Activated CD4-positive, alpha-beta T cell treated with anti-CD3 and anti-CD28 coated beads for 36 hours (primary cell): ENCODE measurements at places on chromosomes 16 and 17. TPM values are rescaled to one million over a fixed set of nuclear protein-coding genes. Genes with fewer than 3 reads are reported as not detected.

GRCh38 chr17:71870546-71870862 is 250.3 kb upstream of the SOX9 start:
- H3K27ac ChIP-seq: no peak overlapping the region
- no peaks in the 10 kb centered on the region for H3K27me3 ChIP-seq
- DNase-seq: no peak
- no peaks in the 10 kb centered on the region for H3K4me1 ChIP-seq
- H3K4me3 ChIP-seq: no peak overlapping the region

DNA sequence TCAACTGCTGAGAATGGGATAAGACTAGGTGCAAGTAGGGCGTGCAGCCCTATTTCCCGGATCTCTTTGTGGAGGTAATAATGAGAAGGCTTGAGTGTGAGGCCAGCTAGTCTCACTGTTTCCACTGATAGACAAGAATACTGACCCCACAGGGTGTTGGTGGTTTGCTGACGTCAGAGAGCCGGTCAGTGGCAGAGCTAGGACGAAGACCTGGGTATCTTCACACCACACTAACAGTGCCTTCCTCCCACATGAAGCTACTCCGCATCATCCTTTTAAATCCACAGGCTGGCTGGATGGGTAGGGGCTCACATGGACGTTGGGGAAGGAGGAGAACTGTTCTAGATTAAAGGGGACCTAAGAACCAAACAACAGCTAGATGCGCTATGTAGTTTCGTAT is 68.0 kb downstream of the ZFHX3 start:
- no peak for DNase-seq
- no peaks in the 10 kb centered on the region for H3K4me1 ChIP-seq
- no peaks in the 10 kb centered on the region for H3K36me3 ChIP-seq
- H3K4me3 ChIP-seq: no peak overlapping the region
- H3K27me3 ChIP-seq: no peaks in the 10 kb centered on the region

SCGB1C2 gene
- not detected for total RNA-seq

DNA sequence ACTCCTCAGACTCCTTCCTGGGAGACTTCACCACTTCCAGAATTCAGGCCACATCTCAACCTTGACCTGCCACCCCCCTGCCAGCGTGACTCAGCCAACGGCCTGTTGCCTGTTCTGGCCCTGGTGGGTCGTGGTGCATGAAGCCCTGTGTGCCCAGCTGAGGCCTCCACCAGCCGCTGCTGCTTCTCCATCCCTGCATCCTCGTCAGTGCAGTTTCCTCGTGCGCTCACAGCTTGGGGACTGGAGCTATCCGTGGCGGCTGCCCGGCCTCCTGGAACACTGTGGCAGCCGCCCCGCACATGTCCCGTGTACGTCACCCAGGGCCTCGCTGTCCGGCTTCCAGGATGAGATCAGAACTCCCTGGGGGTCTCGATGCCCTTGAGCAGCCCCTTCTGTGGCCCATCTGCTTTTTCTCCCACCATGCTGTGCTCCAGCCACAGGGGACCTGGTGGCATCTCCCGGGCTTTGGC is 8.0 kb upstream of the TEDC2 start:
- peaks cover 46% of the 10 kb centered on the region for H3K36me3 ChIP-seq
- H3K4me1 ChIP-seq: no peaks in the 10 kb centered on the region
- H3K27me3 ChIP-seq: no peaks in the 10 kb centered on the region
- no peak overlapping the region for H3K4me3 ChIP-seq

NPIPA8 gene
- 61.8 TPM for total RNA-seq

DNA sequence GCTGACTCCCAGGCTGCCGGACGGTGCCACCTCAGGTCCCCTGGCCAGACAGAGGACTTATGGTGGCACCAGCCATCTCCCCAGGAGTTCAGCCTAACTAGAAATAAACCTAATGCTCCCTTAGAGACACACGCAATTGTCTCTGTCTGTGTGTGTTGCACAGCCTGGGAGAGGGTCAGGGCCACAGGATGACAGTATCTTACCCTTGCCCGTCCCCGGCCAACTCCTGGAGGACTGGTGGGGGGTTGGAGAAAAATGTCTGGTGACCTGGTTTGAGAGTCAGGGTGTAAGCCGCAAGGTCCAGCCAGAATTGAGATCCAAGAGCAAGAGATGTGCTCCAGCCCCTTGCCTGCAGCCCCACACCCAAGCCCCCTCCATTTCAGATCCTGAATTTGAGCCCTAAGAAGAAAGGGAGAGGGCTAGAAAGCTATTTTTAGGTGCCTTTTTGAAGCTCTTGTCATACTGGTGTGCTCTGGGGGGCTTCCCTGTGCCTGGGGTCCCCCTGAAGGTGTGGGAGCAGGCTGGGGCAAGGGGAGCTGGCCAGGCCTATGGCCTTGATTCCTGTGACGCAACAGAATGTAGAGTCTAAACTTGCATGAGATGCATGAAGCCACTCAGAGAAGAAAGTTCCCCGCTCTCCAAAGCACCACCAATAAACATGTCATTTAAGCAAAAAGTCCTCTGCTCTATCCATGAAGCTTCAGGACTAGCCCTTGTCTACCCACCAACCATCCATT is 12.9 kb downstream of the ZNF319 start:
- H3K4me3 ChIP-seq: no peak overlapping the region
- DNase-seq: no peak
- H3K27ac ChIP-seq: no peak overlapping the region
- peaks cover 7% of the 10 kb centered on the region for H3K4me1 ChIP-seq
- H3K27me3 ChIP-seq: no peaks in the 10 kb centered on the region

- H3K27me3 ChIP-seq: peaks cover 32% of the 10 kb centered on the region
- no peaks in the 10 kb centered on the region for H3K36me3 ChIP-seq
- H3K4me1 ChIP-seq: no peaks in the 10 kb centered on the region
These were observed 30.5 kb upstream of the TANC2 start for GRCh38 chr17:62935523-62935922.

DNA sequence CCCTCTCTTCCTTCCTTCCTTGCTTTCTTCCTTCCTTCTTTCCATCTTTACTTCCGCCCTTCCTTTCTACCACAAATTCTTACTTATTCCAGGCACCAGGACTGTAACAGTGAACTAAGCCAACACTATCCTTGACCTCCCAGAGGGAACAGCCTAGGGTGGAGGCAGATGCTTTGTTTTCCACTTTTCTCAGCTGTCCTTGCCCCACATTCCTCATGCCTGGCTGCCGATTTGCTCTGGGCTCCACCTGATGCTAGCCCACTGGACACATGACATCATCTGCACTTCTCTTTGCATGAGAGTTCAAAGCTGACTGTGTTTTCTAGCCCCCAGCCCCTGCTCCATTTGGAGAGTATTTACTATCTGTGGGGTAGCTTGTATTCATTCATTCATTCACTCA is 283.0 kb downstream of the MAF start:
- DNase-seq: no peak
- no peaks in the 10 kb centered on the region for H3K36me3 ChIP-seq
- peaks cover 21% of the 10 kb centered on the region for H3K27me3 ChIP-seq

INTS2 gene
- total RNA-seq: 27.9 TPM

- H3K27me3 ChIP-seq: no peaks in the 10 kb centered on the region
- peaks cover 14% of the 10 kb centered on the region for H3K4me1 ChIP-seq
- H3K27ac ChIP-seq: no peak overlapping the region
- H3K36me3 ChIP-seq: no peaks in the 10 kb centered on the region
- no peak for DNase-seq
These were observed 26.7 kb downstream of the ABCC3 start for GRCh38 chr17:50661348-50661747.

CETP gene
- total RNA-seq: not detected

DNA sequence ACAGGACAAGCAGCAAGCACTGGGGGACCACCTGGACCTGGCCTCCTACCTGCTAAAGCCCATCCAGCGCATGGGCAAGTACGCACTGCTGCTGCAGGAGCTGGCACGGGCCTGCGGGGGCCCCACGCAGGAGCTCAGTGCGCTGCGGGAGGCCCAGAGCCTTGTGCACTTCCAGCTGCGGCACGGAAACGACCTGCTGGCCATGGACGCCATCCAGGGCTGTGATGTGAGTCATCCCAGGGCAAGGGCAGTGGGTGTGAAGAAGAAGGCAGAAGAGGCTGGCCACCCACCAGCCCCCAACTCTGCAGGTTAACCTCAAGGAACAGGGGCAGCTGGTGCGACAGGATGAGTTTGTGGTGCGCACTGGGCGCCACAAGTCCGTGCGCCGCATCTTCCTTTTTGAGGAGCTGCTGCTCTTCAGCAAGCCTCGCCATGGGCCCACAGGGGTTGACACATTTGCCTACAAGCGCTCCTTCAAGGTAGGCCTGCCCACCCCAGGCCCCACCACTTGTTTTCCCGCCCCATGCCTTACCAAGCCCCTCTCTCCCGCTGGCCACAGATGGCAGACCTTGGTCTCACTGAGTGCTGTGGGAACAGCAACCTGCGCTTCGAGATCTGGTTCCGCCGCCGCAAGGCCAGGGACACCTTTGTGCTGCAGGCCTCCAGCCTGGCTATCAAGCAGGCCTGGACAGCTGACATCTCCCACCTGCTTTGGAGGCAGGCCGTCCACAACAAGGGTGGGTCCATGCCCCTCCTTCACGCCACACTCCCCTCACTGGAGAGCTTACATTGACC is 7.3 kb downstream of the PLEKHG4 start:
- no peak overlapping the region for H3K27ac ChIP-seq
- no peaks in the 10 kb centered on the region for H3K27me3 ChIP-seq
- peaks cover 2% of the 10 kb centered on the region for H3K36me3 ChIP-seq
- no peak overlapping the region for H3K4me3 ChIP-seq
- H3K4me1 ChIP-seq: no peaks in the 10 kb centered on the region
